ENCODE measurements at places on chromosomes 5 and 9.

DNA sequence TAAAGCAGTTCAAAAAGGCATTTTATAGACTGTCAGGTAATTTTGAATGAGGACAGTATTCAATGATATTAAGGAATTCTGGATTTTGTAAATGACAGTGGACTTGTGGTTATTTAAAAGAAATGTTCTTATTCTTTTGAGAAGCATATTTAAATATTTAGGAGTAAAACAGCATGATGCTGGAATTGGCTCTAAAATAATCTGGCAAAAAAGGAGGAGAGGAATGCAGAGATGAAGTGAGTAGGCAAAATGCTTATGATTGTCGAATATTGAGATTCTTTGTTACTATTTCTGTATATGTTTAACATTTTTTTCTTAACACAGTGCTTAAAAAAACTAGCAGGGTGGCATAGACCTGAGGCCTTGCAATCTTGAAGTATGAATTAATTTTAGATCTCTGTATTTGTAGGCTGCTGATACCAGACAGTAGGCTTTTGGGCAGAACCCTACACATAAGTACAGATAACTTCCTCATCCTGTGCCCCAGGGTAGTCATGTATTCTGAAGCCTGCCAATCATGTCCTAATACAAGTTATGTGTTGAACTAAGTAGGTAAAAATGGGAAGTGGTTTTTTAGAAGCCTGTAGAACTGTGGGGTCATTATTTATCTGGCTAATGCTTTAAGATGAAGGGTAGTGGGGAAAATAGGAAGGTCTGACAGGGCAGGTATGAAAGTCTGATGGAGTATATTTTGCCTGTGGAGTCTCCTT, 9.4 kb downstream of the CD180 start:
- DNase-seq = no peak

- no peak for DNase-seq
These were observed 65.2 kb downstream of the TMEM167A start for GRCh38 chr5:83011985-83012384.

DNA sequence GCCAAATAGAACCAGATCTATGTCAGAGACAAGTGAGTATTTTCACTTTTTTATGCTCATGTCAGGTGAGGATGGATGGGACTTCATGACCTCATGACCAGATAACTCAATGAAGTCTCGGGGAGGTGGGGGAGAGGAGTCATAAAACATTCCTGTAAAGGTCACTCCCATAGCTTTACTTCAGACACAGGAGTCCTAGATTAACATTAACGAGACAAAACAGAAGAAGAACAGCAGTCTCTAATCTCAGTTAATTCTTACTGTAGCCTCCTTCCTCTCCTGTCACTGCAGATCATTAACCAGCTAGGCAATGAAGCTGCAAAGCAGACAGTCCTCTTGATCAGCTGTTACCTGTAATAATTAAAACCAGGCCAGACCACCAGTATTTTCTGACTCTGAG, 11.2 kb downstream of the CRHBP start:
- no peak for DNase-seq

DNA sequence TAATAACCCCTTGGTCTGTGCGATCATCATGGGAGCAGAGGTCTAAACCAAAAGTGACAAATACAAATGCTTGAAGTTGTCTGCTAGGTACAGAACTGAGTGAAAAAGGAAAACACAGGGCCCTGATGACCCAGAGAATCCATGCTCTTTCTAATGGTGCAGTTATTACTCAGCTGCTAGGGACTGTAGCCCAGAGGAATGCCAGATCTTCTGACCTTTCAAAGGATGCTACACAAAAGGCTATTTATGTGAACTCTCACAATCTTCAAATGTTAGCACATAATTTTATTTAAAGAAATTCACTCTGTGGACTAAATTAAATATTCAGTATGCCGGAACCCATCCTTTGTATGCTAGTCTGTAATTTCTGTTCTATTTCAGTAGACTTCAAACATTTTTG, 79.9 kb downstream of the PRR16 start:
- no peak for DNase-seq

- no peak for DNase-seq
These were observed 205.3 kb downstream of the SLCO4C1 start for GRCh38 chr5:102090770-102091169.

DNA sequence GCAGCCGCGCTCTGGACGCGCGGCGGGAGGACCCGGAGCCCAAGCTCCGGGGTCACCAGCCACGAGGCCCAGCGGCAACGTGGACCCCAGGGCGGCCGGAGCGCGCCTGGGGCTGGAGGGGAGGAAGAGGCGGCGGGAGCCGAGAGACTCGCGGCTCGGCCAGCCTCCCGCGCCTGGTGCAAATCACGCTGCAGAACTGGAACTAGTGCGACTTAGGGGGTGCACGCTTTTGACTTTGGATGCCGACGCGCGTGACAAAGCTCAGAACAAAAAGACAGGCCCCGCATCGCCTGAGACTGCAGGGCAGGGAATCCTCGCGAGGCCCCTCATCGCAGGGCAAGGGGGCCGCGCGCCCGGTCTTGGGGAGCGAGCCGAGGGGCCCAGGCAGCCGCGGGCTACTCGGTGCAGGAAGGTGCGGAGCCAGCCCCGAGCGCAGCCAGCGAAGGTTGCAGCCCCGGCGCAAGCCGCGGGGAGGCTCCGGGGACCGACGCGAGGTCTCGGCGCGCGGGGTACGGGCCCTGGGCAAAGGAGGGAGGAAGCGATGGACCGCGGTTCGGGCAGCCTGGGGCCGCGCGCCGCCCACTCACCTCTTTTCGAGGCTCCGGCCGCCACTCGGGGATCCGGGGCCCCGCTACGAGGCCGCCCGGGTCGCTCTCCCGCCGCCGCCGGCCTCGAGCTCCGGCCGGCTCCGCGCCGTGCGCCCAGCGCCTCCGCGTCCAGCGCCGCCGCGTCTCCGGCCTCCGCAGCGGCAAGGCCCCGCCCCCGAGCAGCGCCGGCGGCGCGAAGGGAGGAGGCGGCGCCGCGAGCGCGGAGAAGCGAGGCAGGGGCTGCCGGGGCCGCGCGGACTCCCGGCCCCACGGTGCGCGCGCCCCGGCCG, at the start of gene GOLM1:
Gene GOLM1 (minus strand): TSS at position 735 of the 877 bp plus-strand sequence. CDS start 20,238 bp downstream, outside the sequence.
- DNase-seq = no peak

DNA sequence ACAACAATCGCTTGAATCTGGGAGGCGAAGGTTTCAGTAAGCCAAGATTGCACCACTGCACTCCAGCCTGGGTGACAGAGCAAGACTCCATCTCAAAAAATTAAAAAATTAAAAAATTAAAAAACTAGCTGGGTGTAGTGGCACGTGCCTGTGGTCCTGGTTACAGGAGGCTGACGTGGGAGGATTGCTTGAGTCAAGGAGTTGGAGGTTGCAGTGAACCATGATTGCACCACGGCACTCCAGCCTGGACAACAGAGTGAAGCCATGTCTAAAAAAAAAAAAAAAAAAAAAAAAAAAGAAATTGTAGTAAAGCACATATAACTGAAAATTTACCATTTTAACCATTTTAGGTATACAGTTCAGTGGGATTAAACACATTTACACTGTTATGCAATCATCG, 13.1 kb upstream of the CCIN start:
- no peak for DNase-seq

GRCh38 chr9:93480728-93481324, 27.4 kb upstream of the FAM120AOS start:
- DNase-seq = no peak

- DNase-seq = no peak
These were observed 42.7 kb downstream of the DDX31 start for GRCh38 chr9:132627106-132627505.

GRCh38 chr5:66002415-66002814, 76.0 kb downstream of the ERBIN start:
- no peak for DNase-seq

- DNase-seq = no peak
These were observed 1348.7 kb upstream of the C9orf72 start for GRCh38 chr9:28921857-28922500.

DNA sequence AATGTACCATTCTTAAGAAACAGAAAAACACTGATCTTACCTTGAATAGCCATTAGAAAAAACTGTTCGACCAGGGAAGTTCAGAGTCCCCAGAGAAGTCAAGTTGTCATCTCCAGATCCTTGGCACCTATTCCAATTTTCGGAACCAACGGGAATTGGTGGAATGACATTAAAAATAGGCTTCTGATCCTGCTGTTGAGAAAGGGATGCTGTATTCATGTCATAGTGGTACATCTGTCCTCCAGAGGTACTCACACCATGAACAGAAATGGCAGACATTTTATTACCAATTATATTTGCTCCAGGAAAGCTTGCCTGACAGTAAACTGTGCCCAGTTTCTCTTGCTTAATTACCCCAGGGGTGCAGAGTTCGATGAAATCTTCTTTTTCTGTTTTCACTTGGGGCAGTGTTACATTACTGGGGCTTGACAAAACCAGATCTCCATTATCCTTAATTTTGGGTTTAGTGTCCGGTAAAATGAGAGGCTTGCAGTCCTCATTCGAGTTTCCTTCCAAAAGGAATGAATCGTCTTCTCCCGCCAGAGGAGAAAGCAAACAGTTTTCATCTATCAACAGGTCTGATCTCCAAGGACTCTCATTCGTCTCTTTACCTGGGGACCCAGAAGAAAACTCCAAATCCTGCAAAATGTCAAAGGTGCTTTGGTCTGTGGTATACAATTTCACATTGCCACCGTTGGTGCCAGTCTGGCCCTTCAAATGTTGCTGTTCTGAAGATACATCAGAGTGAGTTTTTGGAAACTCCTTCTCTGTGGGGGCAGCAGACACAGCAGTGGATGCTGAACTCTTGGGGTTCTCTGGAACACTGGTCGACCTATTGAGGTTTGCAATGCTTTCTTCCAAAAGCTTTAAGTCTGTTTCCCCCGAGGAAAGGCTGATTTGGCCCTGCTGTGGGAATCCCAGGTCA, 3.6 kb downstream of the NR3C1 start:
- no peak for DNase-seq

- no peak for DNase-seq
These were observed 16.0 kb upstream of the ZCCHC7 start for GRCh38 chr9:37104183-37104889.

DNA sequence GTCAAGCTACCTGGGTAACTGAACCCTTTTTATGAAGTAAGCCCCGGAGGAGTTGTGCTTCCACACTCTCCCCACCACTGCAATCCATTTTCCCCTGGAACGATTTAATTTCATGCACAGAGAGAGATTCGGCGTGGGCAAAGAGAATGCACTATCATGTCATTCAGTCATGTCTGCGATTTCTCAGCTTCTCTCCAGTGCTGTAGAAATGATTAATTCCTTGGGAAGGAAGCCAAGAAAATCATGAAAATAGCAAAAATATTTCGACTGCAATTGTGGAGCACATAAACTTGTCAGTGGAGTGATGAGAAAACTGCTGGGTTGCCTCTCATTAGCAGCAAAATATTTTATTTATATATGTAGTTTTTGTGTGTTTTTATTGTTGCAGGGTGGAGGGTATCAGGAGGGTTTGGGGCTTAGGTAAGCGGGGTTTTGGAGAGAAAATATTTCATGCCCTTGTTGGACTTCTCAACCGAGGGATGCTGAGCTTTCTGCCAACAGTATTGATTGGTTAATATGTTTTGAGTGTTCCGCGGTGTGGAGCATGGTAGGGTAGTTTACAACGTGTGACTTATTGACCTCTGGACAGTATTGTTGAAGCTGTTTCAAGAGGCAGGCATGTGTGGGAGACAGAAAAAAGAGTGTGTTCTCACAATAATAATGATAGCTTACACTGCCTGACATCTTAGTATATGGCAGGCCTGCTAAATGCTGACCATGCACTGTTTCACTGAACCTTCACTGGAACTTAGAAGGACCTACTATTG, 69.3 kb downstream of the SGCD start:
- no peak for DNase-seq

DNA sequence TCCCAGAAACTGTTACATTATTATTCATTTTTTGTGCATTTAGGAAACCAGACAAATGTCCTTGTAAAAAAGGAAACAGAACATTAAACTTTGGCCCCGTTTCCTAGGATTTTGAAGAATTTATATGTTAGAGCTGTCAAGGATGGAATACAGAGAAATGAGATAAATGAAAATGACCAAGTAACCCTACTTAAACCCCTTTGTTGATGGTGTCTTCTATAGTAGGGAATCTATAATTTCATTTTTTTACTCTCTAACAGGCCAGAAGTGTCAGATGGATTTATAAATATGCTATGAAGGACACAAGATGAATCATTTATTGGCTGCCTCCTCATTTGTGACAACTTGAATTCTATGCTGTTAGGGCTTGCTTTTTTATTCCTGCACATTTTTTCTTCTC, 1047.1 kb downstream of the PTPRD start:
- DNase-seq = no peak

GRCh38 chr9:129177443-129177790, 644 bp downstream of the IER5L start:
- no peak for DNase-seq

All from omental fat pad (tissue), 4 donors.